Myocyte (in vitro differentiated cells): ENCODE measurements at places on chromosomes 12 and 14. TPM values are rescaled to one million over a fixed set of nuclear protein-coding genes. Genes with fewer than 3 reads are reported as not detected.

Gene TIMM9
- total RNA-seq: 111 and 132 TPM in 2 replicates

Gene RPL10L
- not detected in 2 replicates for total RNA-seq

Gene NUAK1
- total RNA-seq: 40.7 and 66.7 TPM in 2 replicates

Gene MDP1
- total RNA-seq: 16.6 and 16.7 TPM in 2 replicates

Gene CMA1
- not detected in 2 replicates for total RNA-seq

Gene CLEC14A
- total RNA-seq: 0.08 and 0.10 TPM in 2 replicates

Gene AMIGO2
- 13.1 and 16.6 TPM in 2 replicates for total RNA-seq

Gene PRIMA1
- not detected in 2 replicates for total RNA-seq

Gene PZP
- not detected in 2 replicates for total RNA-seq

Gene SOAT2
- not detected in 2 replicates for total RNA-seq

Gene YBX3
- 202 and 228 TPM in 2 replicates for total RNA-seq

Gene DCD
- total RNA-seq: not detected in 2 replicates

Gene TDG
- 26.2 and 28.1 TPM in 2 replicates for total RNA-seq

Gene IL22
- not detected in 2 replicates for total RNA-seq

Gene CABP1
- total RNA-seq: not detected in 2 replicates

Gene DIO3
- total RNA-seq: not detected in 2 replicates
